ENCODE measurements at places on chromosomes 4 and X.

- DNase-seq = no peak
Measured at GRCh38 chrX:132180929-132181328, 38.3 kb downstream of the RAP2C start.

- no peak for DNase-seq
Measured at GRCh38 chr4:54227256-54228055, 1.6 kb upstream of the PDGFRA start.

GRCh38 chr4:64895031-64895430, 485.8 kb upstream of the TECRL start:
- no peak for DNase-seq

- no peak for DNase-seq
Measured at GRCh38 chr4:13262816-13263215, 221.3 kb downstream of the RAB28 start.

- no peak for DNase-seq
Measured at GRCh38 chr4:74426101-74426500, 18.8 kb upstream of the AREG start.

DNA sequence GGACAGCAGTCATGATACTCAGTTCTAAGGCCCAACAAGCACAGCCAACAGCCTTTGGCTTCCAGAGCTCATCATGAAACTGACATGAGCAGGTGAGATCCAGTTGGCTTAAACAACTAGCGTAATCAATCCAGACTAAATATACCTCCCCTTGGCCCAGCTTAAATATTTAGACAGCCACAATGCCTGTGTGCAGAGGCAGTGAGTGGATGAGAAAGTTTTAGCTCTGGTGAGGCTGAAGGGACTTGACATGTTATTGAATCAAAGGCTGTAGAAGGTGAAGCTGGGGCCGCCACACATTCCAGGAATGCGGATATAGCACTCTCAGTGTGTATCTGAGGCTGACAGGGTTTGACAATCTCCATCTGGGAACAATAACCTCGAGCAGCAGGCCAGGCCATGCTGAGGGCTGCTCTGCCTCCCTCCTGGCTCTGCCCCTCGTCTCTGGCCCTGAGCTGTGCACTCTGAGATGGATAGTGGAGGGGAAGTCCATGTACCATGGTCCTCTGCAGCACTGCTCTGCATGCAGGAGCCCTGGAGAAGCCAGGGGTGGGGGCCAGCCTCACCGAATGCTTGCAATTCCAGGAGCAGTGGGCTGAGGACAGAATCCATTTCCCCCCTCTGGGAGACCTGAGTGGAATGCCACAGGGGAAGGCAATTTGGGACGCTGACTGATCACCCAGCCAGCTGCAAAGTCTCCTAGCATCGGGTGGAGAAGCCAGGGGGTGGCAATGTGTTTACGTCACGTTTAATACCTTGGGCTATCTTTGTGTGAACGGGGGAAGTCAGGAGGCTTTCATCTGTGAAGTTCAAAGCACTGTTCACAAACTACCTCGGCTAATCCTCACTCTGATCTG, 37.3 kb upstream of the RASL11B start:
- no peak for DNase-seq

DNA sequence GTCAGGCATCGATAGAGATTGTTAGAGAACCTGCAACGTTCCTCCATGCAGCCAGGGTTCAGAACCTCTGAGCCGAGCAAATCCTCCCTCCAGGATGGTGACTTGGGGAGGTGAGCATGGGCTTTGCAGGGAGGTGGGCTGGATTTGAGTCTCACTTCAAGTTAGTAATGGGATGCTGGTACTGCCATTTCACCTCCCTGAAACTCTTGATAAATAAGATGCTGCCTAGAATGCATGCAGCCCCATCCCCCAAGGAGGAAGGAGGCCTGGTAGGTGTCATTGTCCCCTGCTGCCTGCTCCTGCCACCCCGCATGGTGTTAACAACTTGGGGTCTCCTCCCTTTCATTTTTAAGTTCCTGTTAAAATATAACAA, 35.7 kb upstream of the SLC2A9 start:
- no peak for DNase-seq

GRCh38 chrX:150034788-150035187, 96.5 kb upstream of the EOLA2 start:
- DNase-seq = no peak

DNA sequence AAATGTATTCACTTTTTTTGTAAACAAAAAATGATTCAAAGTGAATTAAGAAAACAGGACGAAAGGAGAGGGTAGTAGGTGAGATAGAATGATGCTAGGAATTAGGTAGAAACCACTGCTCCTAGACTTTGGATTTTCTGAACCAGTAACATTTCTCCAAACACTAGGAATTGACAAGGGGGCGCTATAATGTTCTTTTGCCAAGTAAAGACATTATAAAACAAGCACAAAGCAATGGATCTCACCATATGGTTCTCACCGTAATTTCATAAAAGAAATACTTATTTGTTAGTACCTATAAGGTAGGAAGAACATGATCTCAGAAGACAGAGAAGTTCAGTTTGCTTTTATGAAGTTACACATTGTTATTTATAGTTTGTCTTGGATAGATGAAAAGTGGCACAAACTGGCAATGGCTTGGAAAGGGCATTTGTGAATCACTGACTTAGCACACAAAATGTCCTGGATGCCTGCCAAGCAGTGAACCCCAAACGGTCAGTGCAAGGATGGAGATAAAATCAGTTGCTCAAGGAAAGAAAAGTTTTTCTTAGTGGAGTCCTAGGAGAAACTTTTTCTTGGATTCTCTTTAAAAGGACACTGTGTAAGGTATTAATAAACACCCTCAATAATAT, 8.1 kb upstream of the TBC1D1 start:
- no peak for DNase-seq
